ENCODE measurements at places on chromosomes 16 and 17.

GRCh38 chr17:208429-208828, 27.0 kb upstream of the DOC2B start:
- DNase-seq: no peak

GRCh38 chr17:50139950-50140885, 10.3 kb upstream of the SAMD14 start:
- DNase-seq: peak; percentile 22

- DNase-seq: no peak
Measured at GRCh38 chr16:52787709-52788108, 240.8 kb upstream of the TOX3 start.

- DNase-seq: no peak
Measured at GRCh38 chr16:67801883-67802282, 4.5 kb downstream of the RANBP10 start.

DNA sequence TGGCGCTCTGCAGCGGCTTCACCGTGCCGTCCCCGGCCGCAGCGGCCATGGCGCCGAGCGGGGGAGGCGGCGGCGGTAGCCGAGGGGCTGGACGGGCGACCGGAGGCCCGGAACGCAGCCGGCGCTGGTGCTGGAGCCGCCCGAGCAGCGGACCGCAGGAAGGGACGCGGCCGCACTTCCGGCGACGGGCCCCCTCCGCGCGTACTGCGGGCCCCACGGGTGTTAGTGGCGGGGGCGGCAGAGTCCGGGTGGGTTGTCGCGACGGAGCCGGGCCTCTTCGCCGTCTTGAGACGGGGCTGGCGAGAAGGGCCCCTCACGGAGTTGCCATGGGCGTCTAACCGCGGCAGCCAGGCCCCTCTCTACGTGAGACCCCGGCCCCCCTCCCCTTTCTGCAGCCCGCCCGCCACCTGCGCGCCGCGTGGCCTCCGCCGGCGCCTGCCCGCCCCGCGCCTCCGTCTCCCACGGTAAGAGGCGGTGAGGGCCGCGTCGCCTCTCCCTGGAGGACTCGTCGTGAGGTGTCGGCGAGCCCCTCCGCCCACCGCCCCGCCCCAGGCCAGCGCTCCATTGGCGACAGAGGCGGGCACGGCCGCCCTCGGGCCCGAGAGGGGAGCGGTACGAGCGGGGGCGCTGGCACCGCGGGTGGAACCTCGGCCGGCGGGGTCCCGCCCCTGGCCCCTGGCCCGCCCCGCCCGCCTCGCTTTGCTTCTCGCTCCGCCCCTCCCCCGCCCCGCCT, at the start of the genes VPS9D1 and ZNF276:
Gene VPS9D1 (minus strand): TSS at position 86 of the 733 bp plus-strand sequence. CDS start 37 bp downstream, at position 49.
Gene ZNF276 (plus strand): TSS at position 725 of the 733 bp plus-strand sequence. CDS start 104 bp downstream, outside the sequence.
- no peak for DNase-seq

GRCh38 chr17:81551458-81552243, 502 bp downstream of the FAAP100 start:
- no peak for DNase-seq

DNA sequence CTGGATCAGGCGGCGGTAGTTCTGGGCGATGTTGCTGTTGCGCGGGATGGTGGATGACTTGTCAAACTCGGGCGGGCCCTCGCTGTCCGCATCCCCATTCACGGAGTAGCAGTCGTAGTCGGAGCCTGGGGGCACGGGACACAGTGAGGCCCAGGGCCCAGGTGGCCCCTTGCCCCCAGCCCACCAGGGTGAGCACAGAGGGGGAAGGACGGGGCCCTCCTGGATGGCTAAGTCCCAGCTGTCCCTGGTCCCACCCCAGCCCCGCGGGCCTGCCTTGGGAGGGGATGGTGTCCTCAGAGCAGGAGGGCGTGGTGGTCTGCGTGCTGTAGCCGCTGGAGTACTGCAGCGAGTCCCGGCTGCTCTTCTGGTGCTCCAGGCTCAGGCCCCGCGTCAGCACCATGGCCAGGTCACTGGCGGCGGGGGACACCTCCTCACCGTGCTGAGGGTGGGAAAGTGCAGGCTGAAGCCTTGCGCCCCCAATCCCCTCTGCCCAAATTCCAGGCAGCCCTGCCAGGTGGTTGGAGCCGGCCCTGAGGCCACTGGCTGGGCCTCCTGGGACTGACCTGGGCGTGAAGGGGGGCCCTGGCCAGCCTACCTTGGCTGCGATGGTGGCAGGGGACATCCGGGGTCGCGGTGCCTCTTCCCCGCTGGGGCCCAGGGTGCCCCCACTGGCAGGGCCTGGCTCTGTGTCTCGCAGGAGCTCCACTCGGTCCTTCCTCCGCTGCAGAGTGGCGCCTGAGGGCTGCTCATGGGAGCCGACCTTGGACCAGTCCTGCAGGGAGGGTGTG, 18.2 kb downstream of the IL34 start:
- DNase-seq: no peak

GRCh38 chr17:35447499-35447898, 1.1 kb downstream of the SLFN13 start:
- DNase-seq: no peak

DNA sequence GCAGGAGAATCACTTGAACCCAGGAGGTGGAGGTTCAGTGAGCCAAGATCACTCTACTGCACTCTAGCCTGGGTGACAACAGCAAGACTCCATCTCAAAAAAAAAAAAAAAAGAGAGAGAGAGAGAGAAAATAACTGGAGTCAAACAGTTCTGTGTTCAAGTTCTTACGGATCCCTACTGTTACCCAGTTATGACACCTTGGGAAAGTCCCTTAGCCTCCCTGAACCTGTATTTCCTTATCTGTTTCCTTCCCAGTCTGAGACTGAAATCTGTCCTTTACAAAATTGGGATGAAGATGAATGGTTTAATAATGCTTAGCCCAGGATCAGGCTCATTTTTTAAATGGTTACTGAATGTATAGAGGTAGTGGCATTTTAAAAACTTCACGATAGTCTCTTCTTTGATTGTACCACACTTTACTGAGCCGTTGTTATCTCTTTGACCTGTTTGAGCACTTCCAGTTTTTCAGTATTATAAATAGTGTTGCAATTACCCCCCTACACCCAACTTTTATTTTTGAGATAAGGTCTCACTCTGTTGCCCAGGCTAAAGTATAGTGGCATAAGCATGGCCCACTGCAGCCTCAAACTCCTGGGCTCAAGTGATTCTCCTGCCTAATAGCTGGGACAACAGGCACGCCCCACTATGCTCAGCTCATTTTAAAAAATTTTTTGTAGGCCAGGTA, 17.1 kb downstream of the ZNF768 start:
- DNase-seq: no peak

DNA sequence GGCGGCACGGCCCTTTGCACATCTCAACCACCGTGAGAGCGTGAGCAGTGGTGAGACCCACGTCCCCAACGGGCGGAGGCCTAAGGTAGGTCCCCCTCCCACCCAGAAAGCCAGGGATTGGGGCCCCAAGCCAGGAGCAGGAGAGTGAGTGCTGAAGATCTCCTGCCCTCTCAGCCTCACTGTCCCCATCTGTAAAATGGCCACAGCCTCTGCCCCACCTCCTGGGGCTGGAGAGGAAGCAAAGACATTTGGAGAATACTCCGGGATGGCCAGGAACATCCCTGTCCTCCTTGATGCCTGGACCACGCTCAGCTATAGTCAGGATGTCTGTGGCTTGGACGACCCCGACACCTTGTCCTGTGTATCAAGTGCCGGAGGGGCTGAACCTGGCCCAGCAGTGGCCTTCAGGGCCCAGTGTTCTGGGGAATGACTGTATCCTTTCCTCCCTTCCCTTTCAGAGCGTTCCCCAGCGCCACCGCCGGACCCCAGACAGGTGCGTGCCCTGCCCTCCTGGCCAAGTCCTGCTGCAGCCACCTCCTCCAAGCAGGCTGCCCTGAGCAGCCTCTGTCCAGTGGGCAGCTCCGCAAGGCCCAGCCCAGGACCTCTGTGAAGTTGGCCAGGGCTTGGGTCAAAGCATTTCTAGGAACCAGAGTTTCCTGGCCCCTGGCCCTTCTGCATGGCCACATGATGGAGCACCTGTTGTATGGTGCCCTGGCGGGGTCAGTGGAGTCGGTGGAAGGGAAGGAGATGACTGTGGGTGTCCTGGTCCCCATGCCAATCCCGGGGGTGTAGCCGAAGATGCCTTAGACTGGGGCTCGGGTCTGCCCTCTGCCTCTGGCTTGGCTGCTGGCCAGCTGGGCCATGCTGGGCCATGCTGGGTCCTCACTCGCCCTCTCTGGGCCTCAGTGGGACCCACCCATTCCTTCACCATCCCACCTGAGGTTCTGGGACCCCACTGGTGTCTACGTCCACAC, 38.4 kb downstream of the ADCY7 start:
- DNase-seq: no peak

DNA sequence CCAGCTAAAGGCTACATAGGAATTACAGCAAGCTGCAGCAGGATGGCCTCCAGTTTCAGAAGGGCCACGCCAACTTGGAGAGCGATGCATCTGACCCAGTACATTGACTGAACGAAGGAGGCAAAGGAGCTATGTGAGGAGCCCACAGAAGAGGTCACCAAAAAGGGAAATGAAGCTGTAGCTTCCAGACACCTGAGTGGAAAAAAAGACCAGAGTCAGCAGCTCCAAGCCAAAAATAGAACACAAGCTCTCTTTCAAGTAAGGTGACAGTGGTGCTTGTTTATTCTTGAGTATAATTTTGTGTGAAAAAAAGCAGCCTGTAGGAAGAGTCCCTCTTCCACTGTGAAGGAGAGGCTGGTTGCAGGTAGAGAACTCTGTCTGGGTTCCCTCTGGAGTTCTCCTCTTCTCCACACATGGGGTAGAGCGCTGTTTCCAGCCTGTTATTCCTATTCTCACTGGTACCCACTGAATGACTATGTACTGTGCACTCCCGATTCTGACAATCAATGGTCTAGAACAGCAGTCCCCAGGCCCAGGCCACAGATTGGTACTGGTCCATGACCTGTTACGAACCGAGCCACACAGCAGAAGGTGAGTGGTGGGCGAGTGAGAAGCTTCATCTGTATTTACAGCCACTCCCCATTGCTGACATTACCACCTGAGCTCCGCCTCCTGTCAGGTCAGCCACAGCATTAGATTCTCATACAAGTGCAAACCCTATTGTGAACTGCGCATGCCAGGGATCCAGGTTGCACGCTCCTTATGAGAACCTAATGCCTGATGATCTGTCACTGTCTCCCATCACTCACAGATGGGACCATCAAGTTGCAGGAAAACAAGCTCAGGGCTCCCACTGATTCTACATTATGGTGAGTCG, 15.1 kb downstream of the CCL4 start:
- no peak for DNase-seq

DNA sequence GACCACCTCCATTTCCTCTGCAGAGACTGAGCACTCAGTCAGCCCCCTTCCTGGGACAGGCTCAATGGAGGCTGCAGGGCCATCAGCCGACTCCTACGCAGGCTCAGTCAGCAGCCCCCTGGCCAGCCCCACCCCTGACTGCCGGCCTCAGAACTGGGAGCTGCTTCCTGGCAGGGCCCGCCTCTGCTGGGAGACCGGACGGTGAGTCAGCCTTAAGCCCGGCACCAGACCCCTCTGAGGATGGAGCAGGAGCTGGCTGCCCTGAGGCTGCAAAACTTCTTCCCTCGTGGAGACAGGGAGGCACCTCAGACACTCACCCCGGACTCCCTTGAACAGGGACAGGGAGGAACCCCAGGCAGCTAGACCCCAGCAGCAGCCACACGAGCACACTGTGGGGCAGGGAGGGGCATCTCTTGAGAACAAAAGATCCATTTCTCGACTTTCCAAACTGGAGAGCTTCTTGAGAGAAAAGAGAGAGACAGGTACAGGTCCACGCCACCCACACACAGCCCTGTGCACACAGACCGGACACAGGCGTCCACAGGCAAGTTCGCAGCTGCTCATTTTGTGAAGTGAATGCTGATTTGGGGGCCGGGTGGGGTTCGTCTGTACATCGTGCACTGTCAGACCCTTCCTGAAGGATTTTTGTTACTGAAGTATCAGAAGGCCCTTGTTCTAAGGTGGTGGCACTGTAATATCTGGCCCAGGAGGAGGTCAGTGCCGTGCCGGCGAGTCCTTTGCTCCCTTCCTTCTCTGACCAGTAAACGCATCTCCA, 1.3 kb upstream of the TUBB3 start:
- no peak for DNase-seq

All from NCI-H748 treated with DMSO at 0.1 percent for 48 hours (cell line).